ENCODE measurements at places on chromosomes 16 and 17.

GRCh38 chr17:64291268-64291851, 28.3 kb upstream of the TEX2 start:
- no peak for DNase-seq

GRCh38 chr16:68265078-68265920, 973 bp downstream of the SLC7A6 start:
- DNase-seq, result peak; percentile 85

DNA sequence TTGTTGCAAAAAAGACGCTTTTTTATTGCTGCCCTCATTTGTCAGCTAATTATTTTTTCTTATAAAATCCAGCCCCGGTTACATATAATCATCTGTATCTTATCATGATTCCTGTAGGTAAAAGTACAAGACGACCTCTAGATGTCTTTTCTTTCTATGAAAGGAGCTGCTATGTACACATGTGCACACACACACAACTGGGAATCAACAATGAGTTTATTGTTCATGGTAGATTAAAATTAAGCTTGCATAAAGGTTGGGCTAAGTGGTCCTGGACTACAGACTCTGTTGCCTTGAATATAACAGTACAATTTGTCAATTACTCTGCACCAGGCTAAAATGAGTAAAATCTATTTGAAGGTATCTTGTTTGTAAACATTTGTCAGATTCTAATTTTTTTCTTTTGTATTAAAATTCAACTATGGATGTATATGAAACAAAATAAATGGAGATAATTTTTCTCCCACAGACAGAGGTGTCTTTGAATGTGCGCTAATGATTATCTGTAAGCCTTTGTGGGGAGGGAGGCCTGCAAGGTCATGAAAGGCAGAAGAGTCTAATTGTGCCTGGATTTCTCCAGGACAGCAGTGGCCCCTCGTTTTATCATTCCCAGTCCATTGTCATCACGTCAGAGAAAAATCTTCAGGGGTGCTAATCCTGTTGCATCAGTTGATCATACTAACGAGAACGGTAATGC, 13.4 kb downstream of the C17orf58 start:
- DNase-seq, result no peak

DNA sequence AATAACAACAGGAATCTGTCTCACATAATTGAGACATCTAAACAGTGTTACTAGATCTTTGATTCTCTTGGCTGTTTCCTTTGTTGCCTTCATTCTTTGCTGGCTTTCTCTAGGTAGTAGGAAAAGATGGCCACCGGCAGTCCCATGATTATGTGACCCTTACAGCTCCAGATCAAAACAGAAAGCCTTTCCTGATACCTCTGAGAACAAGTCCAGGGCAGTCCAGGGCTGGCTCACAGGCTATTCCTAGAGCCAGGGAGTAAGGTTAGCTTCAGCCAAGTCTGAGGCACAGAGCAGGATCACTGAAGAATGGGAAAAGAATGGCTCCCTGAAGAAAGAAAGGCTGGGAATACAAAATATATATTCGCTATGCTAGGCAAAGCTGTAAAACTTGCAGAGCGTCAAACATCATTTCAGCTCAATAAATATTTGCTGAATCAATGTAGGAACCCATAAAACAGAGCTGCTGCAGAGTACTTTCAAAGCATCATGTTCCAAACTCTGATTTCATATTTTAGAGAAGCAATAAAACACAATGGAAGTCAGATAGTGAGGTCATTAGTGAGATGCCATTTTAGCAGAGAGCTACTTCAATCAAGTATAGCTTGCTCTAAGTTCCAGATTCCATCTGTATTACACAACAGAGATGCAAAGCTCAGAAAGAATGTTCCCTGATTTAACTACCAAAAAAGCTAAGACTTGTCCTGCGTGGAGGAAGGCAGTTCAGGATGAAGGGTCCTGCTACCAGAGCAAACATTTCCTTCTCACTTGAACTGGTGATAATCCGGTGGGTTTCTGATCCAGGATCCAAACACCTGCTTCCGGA, 23.4 kb downstream of the ADAT1 start:
- no peak for DNase-seq

DNA sequence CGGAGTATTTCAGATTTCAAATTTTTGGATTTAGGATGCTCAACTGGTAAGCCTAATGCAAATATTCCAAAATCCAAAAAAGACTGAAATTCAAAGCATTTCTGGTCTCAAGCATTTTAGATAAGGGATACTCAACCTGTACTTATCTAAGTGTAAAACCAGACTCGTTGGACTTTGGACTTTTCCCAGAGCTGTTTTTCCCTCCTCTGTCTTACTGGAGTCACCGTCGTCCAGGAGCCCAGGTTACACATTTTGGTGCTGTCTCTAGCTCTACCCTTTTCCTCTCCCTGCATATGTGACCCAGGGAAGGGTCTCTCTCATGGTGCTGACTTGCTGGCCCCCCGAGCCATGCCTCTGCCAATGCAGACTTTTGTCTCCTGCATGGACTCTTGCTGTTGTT, 46.0 kb upstream of the MMP2 start:
- DNase-seq, result no peak

DNA sequence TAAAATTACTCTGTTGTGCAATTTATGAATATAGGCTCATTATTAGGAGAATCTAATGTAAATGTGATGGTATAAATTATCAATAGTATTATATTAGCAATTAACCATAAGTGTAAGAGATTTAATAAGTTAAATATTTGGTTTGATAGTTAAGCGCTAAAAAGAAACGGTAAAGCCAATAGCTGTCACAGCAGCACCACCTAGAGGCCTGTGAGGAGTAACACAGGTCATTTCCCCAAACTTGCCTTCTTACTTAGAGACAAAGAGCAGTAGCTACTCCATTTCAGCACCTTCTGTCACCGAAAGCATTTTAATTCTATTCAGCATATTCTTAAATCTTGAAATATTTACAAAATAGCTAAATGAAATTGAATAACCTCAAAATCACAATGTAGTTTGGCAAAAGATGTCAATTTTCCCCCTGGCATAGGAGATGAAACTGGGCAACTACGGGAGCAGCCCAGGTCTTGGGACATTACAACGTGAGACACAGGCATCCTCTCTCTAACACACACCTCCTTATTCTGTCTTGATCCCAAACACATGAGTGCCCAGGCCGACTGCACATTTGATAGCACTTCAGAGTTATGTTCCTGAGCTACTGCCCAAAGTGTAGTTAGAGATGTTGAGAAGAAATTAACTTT, 14.3 kb upstream of the DYNLRB2 start:
- DNase-seq, result peak; percentile 7

GRCh38 chr16:64996641-64997040, 125.2 kb downstream of the CDH11 start:
- no peak for DNase-seq

- DNase-seq, result peak; percentile 77
These were observed 651 bp downstream of the SHMT1 start for GRCh38 chr17:18362698-18363100.

- DNase-seq, result peak; percentile 98
These were observed 3.8 kb upstream of the C1QL1 start for GRCh38 chr17:44971776-44972483.

GRCh38 chr17:32998887-32999228, 7.2 kb downstream of the SPACA3 start:
- no peak for DNase-seq

- DNase-seq, result no peak
These were observed 54.5 kb downstream of the TUBD1 start for GRCh38 chr17:59838052-59838916.

DNA sequence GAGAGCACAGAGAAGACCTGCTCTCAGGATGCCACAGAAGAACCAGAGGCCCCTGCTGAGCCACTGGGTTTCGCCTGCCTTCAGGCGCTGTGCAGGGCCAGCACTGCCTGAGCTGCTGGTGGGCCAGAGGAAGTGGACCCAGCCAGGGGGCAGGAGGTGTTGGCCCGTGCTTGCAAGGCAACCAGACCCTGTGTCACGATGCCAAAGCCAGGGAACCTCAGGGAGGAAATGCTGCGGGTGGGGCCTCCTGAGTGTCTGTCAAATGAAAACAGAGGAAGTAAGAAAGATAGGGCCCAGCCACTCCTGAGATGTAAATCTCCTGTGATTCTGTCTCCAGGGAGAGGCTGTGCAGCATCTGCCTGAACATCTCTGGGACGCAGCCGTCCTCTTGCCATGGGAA, 58.1 kb upstream of the ADORA2B start:
- no peak for DNase-seq

GRCh38 chr16:1550069-1550468, 16.6 kb downstream of the TMEM204 start:
- no peak for DNase-seq
